Activated CD4-positive, alpha-beta T cell treated with anti-CD3 and anti-CD28 coated beads for 1 hour (primary cell): ENCODE measurements at places on chromosomes 5 and 9.

GRCh38 chr5:7207979-7208378 is 188.0 kb upstream of the ADCY2 start:
- no peak for DNase-seq

GRCh38 chr5:144857454-144857853 is 686.8 kb downstream of the KCTD16 start:
- DNase-seq = no peak

DNA sequence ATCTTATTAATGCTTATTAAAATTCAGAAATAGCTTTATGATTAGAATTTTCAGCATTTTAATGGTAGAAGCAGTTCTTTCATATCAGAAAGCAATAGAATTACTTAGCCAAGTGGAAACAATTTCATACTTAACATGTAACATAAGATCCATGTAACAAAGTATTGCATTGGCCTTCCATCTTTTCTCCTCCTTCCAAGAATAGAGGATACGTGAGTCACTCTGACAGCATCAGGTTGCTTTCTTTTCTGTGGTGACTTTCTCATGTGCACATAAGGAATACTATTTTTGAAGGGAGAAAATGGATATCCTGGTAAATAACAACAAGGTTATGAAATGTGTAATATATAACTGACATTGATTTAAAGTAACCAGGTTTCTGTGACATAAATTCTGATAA is 272.2 kb downstream of the ANXA1 start:
- DNase-seq = no peak

DNA sequence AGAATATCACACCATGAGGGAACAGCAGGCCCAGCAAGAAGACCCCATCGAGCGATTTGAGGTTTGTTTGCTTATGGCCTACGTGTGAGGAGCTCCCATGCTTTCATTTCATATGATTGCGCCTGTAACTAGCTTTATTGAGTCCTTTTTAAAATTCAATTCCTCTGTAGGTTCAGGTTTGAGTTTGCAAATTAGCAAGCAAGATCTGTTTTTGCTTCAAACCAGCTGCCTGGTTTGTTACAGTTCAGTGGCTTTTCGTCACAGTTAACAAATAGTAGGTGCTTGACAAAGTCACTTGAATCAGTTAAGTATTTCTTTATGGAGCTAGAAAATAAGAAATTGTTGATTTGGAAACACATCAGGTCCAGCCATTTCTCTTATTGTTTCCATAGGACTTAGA is 56.3 kb downstream of the GPR21 start:
- no peak for DNase-seq

DNA sequence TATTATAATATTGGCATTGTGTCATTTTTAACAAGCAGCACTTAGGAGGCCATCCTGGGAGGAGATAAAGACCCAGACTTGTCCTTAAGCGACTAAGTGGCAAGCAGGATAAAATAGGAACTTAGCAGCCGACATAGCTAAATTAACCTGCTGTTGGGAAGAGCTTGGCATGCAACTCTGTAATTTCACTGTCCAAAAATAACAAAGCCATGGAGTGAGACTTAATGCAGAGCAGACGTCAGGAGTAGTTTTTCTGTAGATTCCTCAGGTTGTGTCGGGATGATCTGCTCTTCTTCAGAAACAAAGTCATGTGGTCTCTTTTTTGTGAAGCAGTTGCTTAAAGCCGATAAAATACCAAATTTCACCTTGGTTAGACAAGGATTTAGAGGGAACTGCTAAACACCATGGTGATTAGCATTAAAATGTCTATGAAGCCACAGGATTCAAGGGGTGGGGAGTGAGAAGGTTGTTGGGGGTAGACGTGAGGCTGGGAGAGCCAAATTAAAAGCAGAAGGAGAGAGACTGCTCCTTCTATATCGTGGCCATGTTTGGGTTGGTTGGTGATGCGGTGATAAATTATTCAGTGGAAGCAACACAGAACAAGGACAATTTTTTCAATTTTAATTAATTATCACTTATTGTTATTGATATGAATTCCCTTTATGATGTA is 303.0 kb downstream of the CSNK1G3 start:
- no peak for DNase-seq

GRCh38 chr5:109922381-109922995 is 232.8 kb downstream of the MAN2A1 start:
- no peak for DNase-seq
